ENCODE measurements at places on chromosomes 11 and 22.
A peak's percentile ranks its signal among the peaks of the same experiment; 100 is the strongest.

DNA sequence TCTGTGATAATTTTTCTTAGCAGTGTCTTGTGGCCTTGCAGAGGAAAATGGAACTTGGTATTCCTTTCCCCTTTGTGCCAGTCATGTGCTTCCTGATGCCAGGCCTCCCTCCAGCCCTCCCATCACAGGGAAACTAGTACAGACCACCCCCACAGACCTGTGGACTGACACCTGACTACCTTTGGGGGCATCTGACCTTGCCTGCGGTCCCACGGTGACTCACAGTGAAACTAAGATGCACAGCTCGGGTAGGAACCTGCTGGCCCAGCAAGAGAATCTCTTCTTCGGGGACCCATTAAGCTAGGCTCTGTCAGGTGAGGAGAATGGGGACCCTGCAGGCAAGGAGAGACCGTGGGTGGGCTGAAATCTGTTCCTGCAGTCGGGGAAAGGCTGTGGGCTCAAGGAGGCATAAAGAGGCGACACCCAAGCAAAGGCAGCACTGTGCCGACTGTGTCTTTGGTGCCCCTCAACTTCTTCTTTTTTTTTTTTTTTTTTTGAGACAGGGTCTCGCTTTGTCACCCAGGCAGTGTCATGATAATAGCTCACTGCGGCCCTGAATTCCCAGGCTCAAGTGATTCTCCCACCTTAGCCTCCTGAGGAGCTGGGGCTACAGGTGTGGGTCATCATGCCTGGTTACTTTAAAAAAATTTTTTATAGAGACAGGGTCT is 20.8 kb upstream of the PEX26 start:
- DNase-seq: no peak

DNA sequence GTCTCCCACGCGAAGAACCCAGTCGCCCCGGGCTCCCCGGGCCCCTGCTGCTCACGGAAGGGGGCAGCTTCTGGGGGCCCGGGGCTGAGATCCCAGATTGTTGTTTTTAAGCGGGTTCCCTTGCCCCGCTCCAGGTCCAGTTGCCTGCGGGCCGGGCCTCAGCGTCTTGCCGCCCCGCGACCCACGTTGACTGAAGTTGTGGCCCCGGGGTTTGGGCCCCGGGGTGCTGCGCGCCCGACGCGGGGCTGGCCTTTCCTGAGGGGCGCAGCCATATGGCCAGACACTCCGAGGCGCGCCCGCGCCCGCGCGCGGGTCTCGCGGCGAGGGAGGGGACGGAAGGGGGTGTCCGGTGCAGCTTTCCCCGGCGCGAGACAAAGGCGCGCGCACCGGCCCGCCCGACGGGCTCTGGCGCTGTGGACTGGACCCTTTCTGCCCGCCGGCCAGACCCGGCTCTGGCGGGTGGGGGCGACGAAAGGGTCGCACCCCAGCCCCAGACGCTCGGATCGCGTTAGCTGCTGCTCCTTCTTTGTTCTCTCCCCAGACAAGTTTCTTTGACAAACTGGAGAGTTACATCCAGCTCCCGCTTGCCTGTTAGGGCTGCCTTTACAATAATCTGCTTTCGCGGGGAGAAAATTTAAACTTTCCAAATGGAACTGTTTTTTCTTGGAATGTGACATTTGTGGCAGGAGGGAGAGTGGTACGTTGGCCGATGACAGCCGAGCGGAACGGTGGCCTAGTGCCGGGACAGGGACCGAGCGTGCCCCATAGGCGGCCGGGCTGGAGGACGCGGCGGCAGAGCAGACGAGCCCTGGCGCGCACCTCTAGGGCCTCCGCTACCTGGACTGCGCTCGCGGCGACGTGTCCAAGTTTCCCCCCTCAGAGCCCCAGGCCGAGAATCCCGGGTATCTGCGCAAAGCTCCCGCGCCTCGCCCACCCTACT is 716 bp downstream of the AMOTL1 start:
- DNase-seq: peak; percentile 35

GRCh38 chr11:128890543-128891368 is at the start of gene KCNJ5:
KCNJ5 (plus strand) TSS chr11:128891356; CDS start chr11:128911274, 19,918 bp downstream.
- DNase-seq: peak; percentile 36

GRCh38 chr22:29715240-29715639 is 4.6 kb upstream of the CABP7 start:
- no peak for DNase-seq

GRCh38 chr11:110565357-110566336 is 135.9 kb downstream of the FDX1 start:
- DNase-seq: no peak

DNA sequence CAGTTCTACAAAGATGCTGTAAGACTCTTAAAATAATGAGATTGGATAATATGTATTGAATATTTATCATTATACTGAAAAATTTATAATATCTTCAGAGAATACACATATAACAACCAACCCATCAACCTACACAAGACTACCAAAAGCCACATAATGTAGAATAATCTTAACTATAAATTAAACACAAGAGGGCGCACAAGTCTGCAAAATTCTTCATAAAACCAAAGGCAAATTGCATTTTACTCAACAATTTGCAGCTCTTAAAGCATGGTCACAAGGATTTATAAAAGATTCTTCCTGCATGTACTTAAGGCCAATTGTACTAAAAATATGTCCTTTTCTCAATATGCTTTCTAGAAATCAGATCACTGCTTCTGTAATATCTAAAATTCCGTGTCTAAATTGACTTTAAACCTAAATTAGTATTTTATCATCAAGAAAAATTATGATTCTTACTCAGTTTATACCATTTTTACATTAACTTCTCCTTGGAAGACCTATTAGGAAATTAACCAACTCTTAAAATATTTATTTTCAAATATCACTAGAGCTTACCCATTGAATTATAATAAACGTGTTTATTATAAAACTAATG is 79.0 kb downstream of the TTC28 start:
- DNase-seq: peak; percentile 6

DNA sequence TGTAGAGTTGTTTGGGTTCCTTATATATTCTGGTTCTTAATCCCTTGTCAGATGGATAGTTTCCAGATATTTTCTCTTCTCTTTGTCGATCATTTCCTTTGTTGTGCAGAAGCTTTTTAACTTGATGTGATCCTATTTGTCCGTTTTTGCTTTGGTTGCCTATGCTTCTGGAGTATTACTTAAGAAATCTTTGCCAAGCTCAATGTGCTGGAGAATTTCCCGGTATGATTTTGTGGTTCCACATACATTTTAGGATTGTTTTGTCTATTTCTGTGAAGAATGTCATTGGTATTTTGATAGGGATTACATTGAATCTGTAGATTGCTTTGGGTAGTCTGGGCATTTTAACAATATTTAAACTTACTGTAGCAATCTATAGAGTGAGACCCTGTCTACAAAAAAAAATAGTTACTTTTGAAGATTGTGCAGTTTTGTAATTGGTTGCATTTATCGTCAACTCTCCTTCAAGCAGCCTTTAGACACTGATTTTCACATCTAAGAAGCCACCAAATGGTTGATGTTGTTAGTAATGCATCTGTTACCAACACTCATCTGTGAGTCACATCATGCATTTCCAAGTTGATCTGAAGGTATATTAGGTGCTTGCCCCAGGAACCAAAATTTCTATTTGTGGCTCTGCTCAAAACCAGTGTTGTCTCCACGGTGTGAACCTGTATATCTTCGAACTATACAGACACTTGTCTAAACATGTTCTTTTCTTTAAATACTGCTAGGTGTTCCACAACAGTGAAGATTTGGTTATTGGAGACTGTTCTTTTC is 21.4 kb downstream of the XRCC6 start:
- no peak for DNase-seq

- peak; percentile 33 for DNase-seq
These were observed 350.4 kb upstream of the B3GAT1 start for GRCh38 chr11:134762248-134763029.

- no peak for DNase-seq
These were observed 4.8 kb upstream of the FAR1 start for GRCh38 chr11:13663631-13664071.

GRCh38 chr11:110362971-110363509 is 66.6 kb upstream of the RDX start:
- DNase-seq: no peak

- DNase-seq: no peak
These were observed 131.8 kb downstream of the HIPK3 start for GRCh38 chr11:33388793-33389525.

DNA sequence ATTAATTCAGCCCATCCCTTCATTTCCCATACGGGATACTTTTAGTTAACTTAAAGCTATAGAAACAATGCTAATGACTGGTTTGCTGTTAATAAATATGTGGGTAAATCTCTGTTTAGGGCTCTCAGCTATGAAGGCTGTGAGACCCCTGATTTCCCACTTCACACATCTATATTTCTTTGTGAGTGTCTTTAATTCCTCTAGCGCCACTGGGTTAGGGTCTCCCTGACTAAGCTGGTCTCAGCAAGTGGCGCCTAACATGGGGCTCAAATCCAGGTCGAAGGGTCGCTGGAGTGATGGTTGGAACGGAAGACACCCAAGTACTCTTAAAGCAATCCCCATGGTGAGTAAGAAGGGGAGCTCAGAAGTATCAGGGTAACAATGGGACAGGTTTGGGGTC is 14.4 kb upstream of the OOSP1 start:
- DNase-seq: peak; percentile 5

DNA sequence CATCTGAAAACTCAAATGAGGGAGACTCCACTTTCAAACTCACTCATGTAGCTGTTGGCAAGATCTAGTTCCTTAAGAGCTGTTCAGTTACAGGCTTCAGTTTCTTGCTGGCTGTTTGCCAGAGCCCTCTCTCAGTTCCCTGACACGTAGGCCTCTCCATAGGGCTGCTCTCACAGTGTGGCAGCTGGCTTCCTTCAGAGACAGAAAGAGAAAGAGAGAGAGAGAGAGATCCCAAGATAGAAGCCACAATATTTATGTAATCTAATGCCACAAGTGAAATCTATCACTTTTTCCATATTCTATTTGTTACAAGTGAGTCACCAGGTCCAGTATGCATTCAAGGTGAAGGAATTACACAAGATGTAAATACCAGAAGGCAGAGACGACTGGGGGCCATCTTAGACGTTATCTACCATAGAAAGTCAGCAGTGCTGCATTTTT is 168.8 kb downstream of the RCN1 start:
- DNase-seq: peak; percentile 49

GRCh38 chr11:114166897-114167323 is 107.4 kb downstream of the ZBTB16 start:
- DNase-seq: no peak

GRCh38 chr22:45615364-45615763 is 56.3 kb upstream of the ATXN10 start:
- no peak for DNase-seq

- peak; percentile 84 for DNase-seq
These were observed 1.6 kb downstream of the MAML2 start for GRCh38 chr11:96341211-96342013.

GRCh38 chr11:111851636-111852035 is 19.7 kb downstream of the ALG9 start:
- no peak for DNase-seq

- DNase-seq: peak; percentile 70
These were observed 77.9 kb upstream of the TIMP3 start for GRCh38 chr22:32723643-32724042.

DNA sequence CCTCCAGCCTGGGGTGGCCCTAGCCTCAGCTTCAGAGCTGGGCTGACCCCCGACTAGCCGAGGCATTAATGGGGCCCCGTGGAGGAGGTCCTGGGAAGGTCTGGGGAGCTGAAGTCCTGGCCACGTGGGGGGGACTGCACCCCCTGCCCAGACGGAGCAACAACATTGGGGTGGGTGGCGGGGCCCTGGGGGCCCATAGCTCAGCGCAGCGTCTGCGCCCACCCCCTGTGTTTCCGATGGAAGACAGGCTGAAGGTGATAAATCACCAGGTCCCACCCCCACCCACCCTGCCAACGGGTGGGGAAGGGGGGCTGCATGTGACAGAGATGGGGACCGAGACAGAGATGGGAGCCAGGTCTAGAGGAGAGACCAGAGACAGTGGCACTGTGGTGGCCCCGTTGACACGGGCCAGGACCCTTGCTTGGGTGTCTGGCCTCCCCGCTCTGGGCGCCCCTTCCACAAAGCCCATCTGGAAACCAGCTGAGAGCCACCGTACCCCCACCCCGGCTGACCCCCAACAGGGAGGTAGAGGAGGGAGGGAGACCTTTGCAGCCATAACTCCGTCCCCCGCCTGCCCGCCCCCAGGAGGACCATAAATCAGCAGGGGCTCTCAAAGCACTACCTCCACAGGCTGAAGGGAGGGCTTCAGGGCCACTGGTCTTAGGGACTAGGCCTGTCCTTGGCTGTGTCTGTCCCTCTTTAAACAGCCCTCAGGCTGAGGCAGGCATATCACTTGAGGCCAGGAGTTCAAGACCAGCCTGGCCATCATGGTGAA is 8.2 kb downstream of the GP1BB start:
- no peak for DNase-seq

GRCh38 chr22:43131773-43132501 is 11.3 kb downstream of the MCAT start:
- no peak for DNase-seq

DNA sequence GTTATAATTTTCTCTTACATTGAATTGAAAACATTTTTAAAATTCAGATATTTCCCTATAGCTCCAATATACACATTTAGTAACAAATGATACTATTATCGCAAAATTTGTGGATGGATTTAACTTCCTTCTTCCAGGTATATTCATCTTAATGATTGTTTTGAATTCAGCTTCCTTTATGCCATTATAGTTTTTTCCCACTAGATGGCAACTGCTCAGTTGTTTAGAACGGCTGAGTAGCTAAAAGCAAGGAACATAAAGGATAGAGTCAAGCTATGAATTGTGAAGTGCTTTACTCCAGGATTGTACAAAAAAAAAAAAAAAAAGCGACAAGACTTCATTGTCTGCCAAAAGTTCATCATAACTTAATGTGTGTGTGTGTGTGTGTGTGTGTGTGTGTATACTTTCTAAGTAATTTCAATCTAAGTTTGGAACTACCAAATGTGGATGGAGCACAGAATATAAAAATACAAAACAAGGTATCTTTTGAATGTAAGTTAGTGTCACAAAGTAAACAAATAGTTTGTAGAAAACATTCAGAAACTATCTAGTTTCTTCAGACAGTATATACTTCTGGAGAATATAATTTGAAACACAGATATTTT is 846.4 kb downstream of the DLG2 start:
- DNase-seq: no peak

DNA sequence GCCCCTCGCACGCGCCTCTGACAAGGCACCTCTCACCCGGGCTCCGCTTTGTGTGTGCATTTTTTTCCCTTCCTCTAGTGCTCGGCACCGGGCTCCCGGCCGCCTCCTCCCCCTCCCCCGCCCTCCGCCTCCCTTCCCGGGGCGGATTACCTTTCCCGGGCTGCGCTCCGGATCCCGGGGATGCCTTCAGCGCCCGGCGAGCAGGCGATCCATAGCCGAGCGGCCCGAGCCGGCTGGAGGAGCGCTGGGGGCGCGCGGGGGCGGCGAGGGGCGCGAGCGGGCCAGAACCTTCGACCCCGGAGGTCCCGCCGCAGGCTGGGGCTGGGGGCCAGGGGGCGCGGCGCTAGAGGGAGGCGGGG is 282 bp downstream of the MPPED2 start:
- DNase-seq: peak; percentile 21

DNA sequence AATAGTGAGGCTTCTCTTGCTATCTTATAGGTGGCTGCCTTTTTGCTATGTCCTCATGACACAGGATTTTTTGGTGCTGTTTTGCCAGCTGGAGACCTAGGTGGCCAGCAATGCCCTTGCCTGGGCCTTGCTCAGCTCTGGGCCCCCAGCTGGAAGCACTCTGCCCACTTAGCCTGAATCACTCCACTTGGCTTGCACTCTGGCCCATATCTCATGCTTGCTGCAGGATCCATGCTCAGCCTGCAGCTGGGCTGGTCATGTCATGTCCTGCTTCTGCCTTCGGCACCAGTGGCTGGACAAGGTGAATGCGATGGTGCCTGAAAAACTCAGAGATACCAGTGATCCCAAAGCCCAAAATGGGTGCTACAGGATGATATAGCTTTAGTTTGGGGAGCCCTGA is 818.6 kb upstream of the FAT3 start:
- no peak for DNase-seq

- no peak for DNase-seq
These were observed 4.3 kb downstream of the SRRD start for GRCh38 chr22:26487996-26488395.
